ENCODE measurements at places on chromosomes 11 and 22. TPM values are rescaled to one million over a fixed set of nuclear protein-coding genes. Genes with fewer than 3 reads are reported as not detected.

CADM1 gene
- 2.6 TPM for total RNA-seq

HTR3A gene
- not detected for total RNA-seq

MIAT gene
- total RNA-seq = 0.53 TPM

TNNI2 gene
- not detected for total RNA-seq

SCGB1D2 gene
- total RNA-seq = not detected

LARGE2 gene
- not detected for total RNA-seq

C11orf21 gene
- not detected for total RNA-seq

ROBO3 gene
- 27.1 TPM for total RNA-seq

TRIM48 gene
- total RNA-seq = not detected

POGLUT3 gene
- 43.9 TPM for total RNA-seq

TUT1 gene
- 16.9 TPM for total RNA-seq

SPI1 gene
- not detected for total RNA-seq

Data from endothelial cell of umbilical vein (primary cell).